ENCODE measurements at places on chromosomes 2 and 18.

DNA sequence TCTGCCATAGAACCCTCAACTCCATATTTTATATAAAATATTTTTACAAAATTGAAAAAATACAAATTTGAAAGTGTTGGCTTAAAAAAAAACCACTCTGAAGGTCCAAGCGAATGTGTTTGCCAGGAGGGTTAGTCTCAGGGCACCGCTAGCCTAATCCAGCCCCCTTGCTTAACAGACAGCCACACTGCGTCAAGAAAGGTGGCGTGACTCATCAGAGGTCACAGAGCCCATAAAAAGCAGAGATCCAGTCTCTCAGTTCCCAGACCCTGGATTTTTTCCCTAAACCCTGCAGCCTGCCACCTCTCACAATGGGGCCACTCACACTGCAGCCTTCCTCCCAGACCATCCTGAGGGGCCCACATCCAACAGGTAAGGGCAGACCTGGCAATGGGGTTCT is 3.9 kb upstream of the TNS1 start:
- peak; percentile 9 for DNase-seq

GRCh38 chr2:88212251-88212790 is 42.2 kb downstream of the THNSL2 start:
- DNase-seq = no peak

- no peak for DNase-seq
Observed at GRCh38 chr2:174786066-174786725, 21.9 kb upstream of the CHRNA1 start.

GRCh38 chr18:48050176-48050575 is 119.7 kb upstream of the SMAD2 start:
- no peak for DNase-seq

GRCh38 chr2:215565897-215566296 is 130.0 kb upstream of the FN1 start:
- DNase-seq = no peak

DNA sequence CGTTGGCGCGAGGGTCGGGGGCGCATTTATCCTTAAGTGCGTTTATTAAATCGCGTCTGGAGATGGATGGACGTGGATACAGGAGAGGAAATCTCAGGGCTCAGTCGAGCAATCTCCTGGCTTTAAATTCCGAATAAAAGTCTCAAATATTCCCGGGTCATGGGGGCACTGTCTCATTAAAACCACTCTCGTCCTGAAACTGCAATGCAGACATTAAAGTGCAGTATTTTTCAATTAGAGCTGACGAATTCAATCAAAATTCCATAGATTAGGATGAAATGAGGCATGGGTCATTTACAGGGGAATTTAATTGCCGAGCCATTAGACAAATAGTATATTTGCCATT is 10.7 kb upstream of the GBX2 start:
- DNase-seq = no peak

DNA sequence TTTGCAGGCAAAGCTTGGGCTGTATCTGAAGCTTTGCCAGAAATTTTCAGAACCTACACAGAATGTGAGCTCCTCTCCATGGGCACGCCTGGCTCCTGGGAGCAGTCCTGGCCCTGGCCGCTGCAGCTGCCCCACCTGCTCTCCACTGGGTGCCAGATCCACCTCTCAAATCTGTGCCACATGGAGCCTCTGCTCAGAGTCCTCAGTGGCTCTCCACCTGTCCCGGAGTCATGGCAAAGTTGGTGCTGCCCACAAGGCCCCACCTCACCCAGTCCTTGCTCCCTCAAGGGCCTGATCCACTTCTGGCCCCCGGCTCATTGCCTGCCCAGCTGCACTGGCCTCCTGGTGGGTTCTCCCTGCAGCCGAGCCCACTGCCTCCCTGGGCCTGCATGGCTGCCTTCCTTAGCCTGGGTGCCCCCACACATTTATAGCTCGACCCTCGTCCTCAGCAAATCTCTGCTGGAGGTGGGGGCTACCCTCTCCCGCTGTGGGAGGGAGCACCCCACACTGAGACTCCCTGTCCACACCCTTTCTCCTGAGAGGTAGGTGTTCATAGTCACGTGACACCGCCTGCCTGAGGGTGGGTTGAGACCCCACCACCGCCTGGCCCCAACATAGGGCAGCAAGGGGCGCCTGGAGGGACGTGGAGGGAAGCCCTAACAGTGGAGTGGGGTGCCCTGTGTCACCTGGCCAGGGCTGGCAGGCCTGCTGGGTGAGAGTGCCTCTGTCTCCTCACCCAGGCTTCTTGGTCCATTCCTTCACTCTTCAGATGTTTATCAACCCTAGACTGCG is 224.1 kb downstream of the SH3RF3 start:
- DNase-seq = no peak

DNA sequence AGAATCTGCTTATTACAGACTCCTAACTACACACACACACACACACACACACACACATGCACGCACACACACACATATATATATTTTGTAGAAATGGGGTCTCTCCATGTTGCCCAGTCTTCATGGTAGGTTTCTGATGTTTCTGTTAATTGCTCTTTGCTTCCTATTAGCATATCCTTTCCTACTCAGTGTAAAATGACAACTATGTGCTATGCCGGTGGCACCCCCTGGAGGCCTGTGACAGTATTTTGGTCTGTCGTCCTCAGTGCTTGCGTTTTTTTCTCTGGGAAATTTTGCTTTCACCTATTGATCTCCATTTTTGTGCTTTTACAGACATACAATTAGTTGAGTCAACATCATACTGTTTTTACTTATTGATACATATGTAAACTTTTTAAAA is 322.1 kb downstream of the LRRTM1 start:
- DNase-seq = no peak

GRCh38 chr2:20107776-20108175 is 56.3 kb upstream of the LAPTM4A start:
- no peak for DNase-seq
